ENCODE measurements at places on chromosomes 13 and 19.
A peak's percentile ranks its signal among the peaks of the same experiment; 100 is the strongest.

- no peak for DNase-seq
Observed at GRCh38 chr13:43428545-43429296, 358.1 kb downstream of the ENOX1 start.

DNA sequence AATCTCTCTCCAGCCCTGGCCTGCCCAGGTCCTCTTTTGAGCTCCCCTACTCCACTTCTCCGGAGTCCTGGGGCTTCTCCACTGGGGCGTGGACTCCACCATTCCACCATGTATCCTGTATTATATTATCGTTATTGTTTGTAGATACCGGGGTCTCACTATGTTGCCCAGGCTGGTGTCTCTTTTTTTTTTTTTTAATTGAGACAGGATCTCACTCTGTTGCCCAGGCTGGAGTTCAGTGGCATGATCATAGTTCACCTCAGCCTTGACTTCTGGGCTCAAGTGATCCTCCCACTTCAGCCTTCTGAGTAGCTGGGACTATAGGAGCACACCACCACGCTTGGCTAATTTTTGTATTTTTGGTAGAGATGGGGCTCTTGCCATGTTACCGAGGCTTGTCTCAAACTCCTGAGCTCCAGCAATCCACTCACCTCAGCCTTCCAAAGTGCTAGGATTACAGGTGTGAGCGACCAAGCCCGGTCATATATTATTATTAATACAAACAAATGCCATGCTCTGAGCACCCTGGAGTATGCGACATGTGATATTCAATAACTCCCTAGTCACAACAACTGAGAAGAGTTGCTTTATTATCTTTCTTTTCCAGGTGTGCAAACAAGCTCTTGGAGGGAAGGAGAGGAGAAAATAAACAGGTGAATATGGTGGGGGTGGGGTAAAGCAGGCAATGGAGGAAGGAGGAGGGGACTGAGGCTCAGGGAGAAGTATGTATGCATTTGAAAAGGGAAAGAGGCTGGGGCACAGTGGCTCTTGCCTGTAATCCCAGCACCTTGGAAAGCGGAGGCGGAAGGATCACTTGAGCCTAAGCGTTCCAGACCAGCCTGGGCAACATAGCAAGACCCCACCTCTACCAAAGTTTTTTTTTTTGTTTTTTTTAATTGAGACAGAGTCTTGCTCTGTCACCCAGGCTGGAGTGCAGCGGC is 2.8 kb upstream of the CERS4 start:
- DNase-seq = no peak

DNA sequence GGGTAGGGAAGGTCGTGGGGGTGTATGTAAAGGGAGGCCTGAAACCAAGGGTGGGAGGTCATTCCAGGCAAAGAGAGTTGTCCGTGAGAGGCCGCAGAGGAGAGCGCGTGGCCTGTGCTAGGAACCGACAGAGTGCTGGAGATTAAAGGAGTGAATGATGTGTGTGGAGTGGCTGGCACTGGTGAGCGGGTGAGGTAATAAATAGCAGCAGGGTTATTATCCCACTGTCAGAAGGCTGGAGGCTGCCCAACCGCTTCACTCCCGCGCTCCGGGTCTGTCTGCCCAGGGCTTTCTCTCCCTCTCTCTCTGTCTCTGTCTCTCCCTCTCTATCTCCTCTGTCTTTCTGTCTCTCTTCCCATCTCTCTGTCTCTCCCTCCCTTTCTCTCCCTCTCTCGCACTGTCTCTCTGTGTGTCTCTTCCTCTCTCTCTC is 17.4 kb downstream of the ZNF579 start:
- DNase-seq = no peak

DNA sequence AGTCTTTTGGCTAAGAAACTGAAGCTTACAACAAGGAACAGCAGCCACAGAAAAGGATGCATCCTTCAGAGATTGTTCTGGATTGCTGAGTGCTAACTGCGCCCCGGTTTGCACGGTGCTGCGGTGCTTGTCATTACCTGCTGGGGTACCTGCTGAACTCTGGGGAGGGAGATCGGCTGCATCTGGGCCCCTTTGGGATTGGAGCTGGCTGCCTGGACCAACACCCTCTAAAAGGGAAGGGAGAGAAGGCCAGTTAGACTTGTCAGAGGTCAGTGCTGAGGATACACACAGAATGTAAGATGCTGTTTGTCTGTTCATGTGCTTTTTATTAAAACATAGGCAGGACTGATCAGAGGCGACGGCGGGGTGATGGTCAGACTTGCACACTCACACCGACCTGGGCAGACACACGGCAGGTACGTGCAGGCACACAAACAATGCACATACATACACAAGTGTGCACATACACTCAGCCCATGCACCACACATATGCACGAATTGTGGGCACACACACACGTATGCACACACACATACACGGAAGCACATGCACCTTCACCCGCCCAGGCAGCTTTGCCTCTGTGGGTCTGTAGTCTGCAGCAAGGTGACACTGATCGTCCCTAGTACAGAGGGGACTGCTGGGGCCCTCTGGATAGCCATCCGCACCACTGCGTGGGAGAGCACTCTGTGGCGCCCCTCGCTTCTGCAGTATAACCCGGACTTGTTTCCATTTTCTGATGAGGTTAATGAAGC is 66.1 kb downstream of the RFX2 start:
- DNase-seq = no peak

- DNase-seq = no peak
Observed at GRCh38 chr19:40633207-40633606, 32.0 kb downstream of the LTBP4 start.

GRCh38 chr19:29090783-29091526 is 122.0 kb downstream of the UQCRFS1 start:
- no peak for DNase-seq

DNA sequence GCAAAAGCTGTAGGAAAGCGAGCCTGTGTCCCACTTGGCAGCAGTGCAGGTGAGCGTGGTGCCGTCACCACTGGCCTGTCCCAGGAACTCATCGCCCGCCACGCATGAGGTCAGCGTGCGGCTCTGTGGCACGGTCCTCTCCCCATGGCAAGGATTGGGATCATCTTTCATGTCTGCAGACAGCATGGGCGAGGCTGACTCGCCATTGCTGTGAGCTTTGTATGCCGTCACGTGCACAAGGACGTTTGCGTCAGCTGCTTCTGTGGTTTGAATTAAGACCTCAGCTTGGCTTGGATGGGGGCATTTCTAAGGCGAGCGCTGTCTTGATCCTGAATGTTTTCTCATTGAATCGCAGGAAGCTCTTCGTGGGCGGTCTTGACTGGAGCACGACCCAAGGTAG is 9.8 kb downstream of the DAZAP1 start:
- DNase-seq = no peak

DNA sequence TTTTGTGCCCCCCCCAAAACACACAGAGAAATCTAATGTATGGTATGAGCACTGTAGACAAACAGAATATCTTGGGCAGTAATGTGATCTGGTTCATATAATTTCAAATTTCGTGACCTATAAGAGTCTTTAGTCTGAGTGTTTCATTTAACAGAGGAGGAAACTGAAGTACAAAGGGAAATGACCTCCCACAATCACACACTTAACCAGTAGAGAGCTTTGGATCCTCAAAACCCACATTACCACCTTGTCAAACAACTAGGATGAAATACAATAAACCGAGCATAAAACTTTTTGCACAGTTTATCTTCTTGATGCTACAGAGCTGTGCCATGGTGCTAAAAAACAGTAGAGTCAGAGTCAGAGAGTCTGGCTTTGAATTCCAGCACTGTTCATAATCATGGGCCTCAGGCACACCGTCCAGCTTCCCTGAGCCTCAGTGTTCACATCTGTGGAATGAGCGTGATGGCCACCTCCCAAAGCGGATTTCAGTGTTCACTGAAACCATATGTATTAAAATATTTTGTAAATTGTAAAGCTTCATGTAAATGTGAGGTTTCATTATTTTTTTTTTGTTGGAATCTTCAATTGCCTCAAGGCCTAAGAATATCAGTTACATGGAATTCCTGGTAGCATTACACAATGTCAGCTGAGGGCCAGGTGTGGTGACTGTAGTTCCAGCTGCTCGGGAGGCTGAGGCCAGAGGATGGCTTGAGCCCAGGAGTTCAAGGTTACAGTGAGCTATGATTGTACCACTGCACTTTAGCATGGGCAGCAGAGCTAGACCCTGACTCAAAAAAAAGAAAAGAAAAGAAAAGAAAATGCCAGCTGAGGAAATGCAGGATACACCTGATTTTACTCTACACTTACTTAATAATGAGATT is 126.4 kb upstream of the FRY start:
- DNase-seq = no peak

DNA sequence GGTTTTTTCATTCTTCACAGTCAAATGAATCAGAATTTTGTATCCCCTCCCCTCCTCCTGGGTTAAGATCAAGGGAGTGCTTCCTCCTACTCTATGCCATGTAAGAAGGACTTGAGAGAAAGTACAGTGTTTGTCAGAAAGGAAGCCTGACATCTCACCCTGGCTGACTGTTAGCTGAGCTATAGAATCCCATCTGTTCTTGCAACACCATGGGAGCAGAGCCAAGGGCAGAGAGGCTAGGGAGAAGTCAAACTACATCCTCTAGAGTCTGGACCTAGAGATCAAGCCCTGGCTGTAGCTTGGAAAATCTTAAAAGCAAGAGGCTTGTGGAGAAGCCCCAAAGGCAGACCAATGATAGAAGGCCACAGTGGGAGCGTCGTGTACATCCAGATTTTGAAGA is 145.9 kb downstream of the OLFM4 start:
- DNase-seq = no peak

DNA sequence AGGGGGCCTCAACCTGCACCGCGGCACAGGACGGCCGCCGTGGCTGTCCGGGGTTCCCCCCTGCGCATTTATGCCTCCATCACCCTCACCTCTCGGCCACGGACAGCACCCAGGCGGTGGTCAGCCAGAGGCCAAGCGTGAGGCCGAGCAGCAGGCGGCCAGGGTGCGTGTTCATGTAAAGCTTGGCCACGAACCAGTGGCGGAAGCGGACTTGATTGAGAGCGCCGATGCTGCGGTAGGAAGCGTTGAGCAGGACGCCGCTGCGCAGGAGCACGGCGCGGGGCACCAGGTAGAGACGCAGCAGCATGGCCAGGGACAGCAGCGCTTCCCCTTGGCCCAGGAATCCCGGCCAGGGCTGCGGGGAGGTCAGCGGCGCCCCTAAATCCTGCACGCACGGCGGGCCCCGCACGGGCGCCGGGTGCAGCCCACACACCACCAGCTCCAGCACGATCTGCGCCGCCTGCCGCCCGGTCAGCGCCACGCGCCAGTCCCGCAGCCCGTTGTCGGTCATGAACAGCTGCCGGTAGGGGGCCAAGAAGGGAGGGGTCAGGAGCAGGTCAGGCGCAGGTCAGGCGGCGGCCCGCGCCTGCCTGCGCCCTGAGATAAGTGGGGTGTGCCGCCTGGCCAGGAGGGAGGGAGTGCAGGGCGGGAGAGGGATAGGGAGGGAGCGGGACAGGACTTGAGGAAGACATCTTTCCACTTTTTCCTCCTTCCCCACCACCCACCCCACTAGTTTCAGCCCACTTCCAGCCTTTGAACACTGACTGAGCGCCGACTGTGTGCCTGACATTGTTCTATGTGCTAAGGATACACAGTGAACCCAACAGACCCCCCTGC is 6.5 kb downstream of the KCNN4 start:
- no peak for DNase-seq

GRCh38 chr13:50464349-50465251 is 378.9 kb downstream of the DLEU7 start:
- no peak for DNase-seq

GRCh38 chr19:2306281-2306806 is 1.6 kb downstream of the LINGO3 start:
- no peak for DNase-seq

DNA sequence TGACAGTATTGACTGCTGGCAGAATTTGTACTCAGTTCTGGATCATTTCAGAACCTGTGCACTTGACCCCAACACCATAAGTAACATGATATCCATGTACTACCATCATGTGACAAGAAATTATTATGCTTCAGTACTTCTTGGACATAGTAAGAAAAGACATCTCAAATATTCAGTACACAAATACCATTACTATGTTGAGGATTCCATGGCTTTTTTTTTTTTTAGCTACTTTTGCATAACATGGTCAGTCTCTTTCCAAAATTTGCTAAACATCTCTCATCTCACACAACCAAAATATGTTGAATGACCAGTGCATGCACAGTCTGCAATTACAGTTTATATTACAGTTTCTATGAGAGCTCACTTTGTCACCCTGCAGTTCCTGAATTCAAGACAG is 85.3 kb downstream of the FLT1 start:
- DNase-seq = no peak

DNA sequence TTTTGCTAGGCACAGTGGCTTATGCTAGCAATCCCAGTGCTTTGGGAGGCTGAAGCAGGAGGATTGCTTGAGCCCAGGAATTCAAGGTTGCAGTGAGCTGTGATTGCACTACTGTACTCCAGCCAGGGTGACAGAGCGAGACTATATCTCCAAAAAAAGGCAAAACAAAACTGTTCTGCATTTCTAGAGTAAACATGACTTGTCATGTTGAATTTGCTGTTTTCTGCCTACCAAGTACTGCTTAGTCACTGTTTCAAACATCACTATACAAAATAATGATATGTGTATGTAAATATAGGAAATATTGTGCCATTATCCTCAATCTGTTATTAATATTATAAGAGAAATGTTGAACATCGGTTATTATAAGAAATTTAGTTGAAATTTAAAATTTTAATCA is 9.2 kb downstream of the RFC3 start:
- DNase-seq = no peak

GRCh38 chr19:29858000-29858596 is 46.3 kb downstream of the CCNE1 start:
- DNase-seq = no peak

DNA sequence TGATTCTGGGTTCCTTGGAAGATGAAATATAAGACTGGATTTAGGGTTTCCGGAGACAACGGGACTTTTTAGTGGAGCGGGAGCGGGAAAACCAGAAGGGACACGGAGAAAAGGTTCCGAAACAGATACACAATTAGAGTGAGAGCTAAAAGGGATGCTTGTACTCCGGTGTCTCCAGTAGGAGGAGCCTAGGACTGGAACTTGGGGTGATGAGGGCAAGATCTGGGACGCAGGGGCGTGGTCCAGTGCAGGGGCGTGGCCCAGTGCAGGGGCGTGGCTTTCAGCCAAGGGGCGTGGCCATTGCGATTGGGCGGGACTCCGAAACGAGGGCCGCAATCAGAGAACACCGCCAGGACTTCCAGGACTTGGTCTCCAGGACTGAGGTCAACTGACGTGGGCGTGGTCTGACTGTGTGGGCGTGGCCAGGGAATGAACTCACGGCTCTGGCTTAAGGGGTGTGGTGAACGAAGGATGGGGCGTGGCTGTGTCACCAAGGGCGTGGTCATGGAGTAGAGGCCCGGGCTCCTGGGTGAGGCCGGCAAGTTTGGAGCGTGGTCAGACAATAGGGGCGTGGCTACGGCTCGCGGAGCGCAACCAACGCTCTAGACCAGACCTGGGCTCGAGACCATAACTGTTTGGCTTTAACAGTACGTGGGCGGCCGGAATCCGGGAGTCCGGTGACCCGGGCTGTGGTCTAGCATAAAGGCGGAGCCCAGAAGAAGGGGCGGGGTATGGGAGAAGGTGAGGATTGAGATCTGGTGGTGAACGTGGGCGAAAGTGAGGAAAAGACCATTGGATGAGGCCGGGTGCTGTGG is at the start of gene DKKL1:
Gene DKKL1 (plus strand): TSS at position 610 of the 815 bp plus-strand sequence. CDS start 122 bp downstream, at position 732.
- peak; percentile 96 for DNase-seq

GRCh38 chr13:108315991-108316390 is 46.5 kb downstream of the TNFSF13B start:
- no peak for DNase-seq

GRCh38 chr13:50378509-50379044 is 363.3 kb downstream of the KCNRG start:
- DNase-seq = no peak
